ENCODE measurements at places on chromosomes 7 and 10.

GRCh38 chr10:55550236-55550635, 749.2 kb upstream of the PCDH15 start:
- no peak for DNase-seq

DNA sequence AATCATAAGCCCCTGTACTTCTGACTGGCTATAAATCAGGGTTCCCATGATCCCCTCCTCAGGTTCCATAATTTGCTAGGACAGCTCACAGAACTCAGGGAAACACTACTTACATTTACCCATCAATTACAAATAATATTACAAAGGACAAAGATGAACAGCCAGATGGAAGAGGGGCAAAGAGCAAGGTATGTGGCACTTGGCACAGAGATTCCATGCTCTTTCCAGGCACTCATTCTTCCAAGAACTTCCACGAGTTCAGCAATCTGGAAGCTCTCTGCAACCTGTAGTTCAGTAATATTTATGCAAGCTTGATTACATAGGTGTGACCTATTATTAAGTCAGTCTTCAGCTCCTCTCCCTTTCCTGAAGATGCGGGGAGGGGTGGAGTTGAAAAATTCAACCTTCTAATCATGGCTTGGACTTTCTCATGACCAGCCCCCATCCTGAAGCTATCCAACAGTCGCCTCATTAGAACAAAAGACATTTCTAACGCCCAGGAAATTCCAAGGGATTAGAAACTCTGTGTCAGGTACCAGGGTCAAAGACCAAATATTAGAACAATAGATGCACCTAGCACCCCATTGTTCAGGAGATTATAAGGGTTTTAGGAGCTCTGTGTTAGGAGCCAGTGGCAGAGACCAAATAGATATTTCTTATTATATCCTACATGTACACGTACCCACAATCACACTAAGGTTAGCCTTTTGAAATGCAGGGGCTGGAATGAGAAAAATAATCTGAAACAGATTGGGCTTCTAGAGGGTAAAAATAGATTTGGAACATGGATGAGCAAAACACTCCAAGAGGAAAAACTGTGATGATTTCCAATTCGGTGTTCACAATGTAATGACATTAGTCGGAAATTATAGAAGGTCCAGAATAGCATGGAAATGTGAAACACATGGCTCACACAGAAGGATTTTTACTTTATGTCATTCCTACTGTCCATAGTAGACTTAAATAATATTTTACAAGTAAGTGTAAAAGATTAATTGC, 7.0 kb downstream of the ANKMY2 start:
- DNase-seq = no peak

GRCh38 chr7:15682751-15683245, 3.7 kb downstream of the MEOX2 start:
- peak; percentile 81 for DNase-seq

- no peak for DNase-seq
These were observed 243.0 kb upstream of the GLI3 start for GRCh38 chr7:42479816-42480633.

- no peak for DNase-seq
These were observed 34.1 kb upstream of the NUB1 start for GRCh38 chr7:151307536-151307935.

GRCh38 chr7:155337946-155338631, 40.4 kb downstream of the INSIG1 start:
- DNase-seq = no peak

- DNase-seq = no peak
These were observed 181.5 kb upstream of the GNAI1 start for GRCh38 chr7:79953130-79953529.

- DNase-seq = no peak
These were observed 381.8 kb downstream of the PHF14 start for GRCh38 chr7:11355399-11356005.

GRCh38 chr10:28619455-28619854, 57.9 kb upstream of the BAMBI start:
- DNase-seq = no peak

- no peak for DNase-seq
These were observed 39.8 kb downstream of the CDH23 start for GRCh38 chr10:71436268-71437125.

- DNase-seq = peak; percentile 20
These were observed 52.6 kb upstream of the PCBD1 start for GRCh38 chr10:70940834-70941568.

GRCh38 chr10:77940627-77941026, 14.1 kb upstream of the DLG5 start:
- no peak for DNase-seq

DNA sequence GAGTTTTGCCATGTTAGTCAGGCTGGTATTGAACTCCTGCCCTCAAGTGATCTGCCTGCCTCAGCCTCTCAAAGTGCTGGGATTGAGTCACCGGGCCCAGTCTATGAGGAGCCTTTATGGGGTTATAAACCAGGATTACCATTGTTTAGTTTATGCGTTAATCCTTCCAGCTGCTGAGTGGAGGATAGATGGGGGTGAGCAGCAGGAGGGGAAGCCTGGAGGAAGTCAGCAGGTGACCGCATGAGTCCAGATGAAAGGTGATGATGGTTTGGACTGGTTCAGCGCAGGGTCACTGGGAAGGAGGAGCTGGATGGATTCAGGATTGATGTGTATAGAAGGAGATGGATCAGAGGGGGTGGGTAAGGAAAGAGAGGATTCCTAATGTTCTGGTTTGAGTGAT, 197.1 kb downstream of the ADAM12 start:
- DNase-seq = no peak

All from NCI-H1092 treated with DMSO at 0.1 percent for 48 hours (cell line).